ENCODE measurements at places on chromosomes 2 and 18. TPM values are rescaled to one million over a fixed set of nuclear protein-coding genes. Genes with fewer than 3 reads are reported as not detected.

The HYCC2 gene
- total RNA-seq, result 12.0 TPM

The KCNG2 gene
- total RNA-seq, result not detected

The SERPINB13 gene
- total RNA-seq, result not detected

The LPIN1 gene
- 51.8 TPM for total RNA-seq

The SERPINB11 gene
- total RNA-seq, result not detected

The SMARCAL1 gene
- 26.4 TPM for total RNA-seq

The SERPINB4 gene
- total RNA-seq, result not detected

The HOXD12 gene
- 0.13 TPM for total RNA-seq

The CROCC2 gene
- total RNA-seq, result 0.23 TPM

The TAF4B gene
- total RNA-seq, result 8.0 TPM

The RTP5 gene
- not detected for total RNA-seq

The OSR1 gene
- 4.4 TPM for total RNA-seq

The DAPL1 gene
- not detected for total RNA-seq

The VIT gene
- 0.77 TPM for total RNA-seq

The COQ10B gene
- 34.7 TPM for total RNA-seq

The MXD1 gene
- total RNA-seq, result 6.5 TPM

All from Panc1 (cell line).